ENCODE measurements at places on chromosomes 1 and 21. TPM values are rescaled to one million over a fixed set of nuclear protein-coding genes. Genes with fewer than 3 reads are reported as not detected.

DNA sequence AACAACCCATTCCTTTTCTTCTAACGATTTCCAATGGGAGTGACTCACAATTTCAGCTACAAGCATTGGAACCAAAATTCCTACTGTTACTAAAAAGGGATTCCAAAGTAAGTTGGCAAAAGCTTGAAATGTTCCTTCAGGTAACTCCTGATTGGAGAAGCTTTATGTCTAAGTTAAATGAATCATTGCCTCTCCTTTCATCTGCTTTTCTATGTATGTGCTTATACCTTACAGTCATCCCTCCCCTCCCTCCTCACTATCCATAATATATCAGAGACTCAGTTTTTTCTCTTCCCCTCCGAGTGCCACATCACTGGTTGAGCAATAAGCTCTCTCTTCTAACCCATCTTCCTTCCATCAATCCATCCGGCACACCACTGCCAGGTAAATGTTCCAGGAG, 86.8 kb downstream of the TIAM1 start:
- DNase-seq: no peak
- H3K36me3 ChIP-seq: no peaks in the 10 kb centered on the region
- H3K27me3 ChIP-seq: no peaks in the 10 kb centered on the region
- no peak overlapping the region for H3K27ac ChIP-seq

The ERI3 gene
- 55.3 TPM for total RNA-seq

- DNase-seq: peak; percentile 98
- H3K36me3 ChIP-seq: peaks cover 1% of the 10 kb centered on the region
- H3K27me3 ChIP-seq: peaks cover 8% of the 10 kb centered on the region
- H3K4me1 ChIP-seq: peaks cover 5% of the 10 kb centered on the region
Observed at GRCh38 chr1:151459331-151460046, at the start of gene POGZ. TSS of gene POGZ (minus strand) at chr1:151459494. CDS start at chr1:151442204, 17,290 bp downstream.

DNA sequence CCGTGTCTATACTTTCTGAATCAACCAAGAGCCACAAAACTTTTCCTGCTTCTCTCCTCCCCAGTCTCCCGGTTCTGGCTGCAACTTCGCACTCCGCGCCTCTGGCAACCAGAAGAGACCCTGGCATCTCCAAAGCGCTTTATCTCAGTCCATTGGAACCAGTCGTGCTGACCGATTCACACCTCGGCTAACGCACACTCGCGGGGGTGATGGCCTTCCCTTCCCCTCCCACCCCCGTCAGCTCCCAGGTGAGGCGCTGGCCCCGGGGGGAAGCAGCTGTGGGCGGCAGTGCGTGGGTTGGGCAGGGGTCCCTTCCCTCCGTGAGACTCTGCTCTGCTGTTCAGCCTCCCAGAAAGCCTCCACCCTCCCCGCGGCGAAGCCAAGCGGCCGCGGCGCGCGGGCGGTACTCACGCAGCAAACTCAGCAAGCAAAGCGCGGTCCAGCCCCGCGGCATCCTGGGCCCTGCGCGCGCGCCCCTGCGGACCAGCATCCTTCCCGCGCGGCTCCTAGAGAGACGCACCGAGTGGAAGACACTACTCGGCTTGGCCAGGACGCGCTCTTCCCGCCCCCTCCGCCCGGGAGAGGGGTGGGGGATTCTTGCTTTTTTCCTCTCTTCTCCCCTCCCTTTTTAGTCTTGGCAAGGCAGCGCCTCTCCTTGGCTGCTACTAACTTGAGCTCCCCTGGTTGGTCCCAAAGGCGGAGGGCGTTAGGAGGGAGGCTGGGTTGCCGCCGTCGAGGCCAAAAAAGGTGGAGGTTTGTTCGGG, at the start of gene CD34:
Gene CD34 (minus strand): TSS at position 535 of the 764 bp plus-strand sequence. CDS start 45 bp downstream, at position 490.
- H3K4me3 ChIP-seq: no peak within 1 kb of the TSS
- DNase-seq: no peak
- H3K36me3 ChIP-seq: no peaks in the 10 kb centered on the region
- H3K27me3 ChIP-seq: peaks cover 25% of the 10 kb centered on the region

The MXRA8 gene
- total RNA-seq: 97.8 TPM

The CR1L gene
- total RNA-seq: not detected

DNA sequence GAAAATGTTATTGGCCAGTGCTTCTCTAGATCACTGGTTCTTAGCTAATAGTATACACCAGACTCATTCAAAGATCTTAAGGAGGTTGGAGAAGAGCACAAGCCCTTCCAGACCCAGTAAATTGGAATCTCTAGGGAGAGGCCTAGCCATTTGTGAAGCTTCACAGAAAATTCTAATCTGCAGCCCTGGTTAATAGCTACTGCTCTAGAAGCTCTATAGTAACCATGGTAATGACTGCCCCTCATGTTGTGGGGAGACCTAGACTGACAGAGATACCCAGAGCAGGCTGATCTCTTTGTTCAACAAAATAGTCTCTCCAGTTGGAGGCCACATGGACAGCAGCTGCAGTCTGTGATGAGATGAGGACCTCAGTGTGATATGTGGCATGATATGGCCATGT, 31.7 kb downstream of the ARID1A start:
- no peaks in the 10 kb centered on the region for H3K27me3 ChIP-seq
- DNase-seq: no peak
- peaks cover 33% of the 10 kb centered on the region for H3K4me1 ChIP-seq
- no peak overlapping the region for H3K4me3 ChIP-seq
- peaks cover 16% of the 10 kb centered on the region for H3K36me3 ChIP-seq

Measured in IMR-90 (cell line).